Purkinje cell (primary cell): ENCODE measurements at places on chromosomes 5 and 9. TPM values are rescaled to one million over a fixed set of nuclear protein-coding genes. Genes with fewer than 3 reads are reported as not detected.

The AQP3 gene
- polyA plus RNA-seq: 3.4 and 4.7 TPM in 2 replicates

The FOXD4L6 gene
- 0.57 TPM in 1 of 2 replicates, not detected in the other for polyA plus RNA-seq

The TMEM252 gene
- not detected in 2 replicates for polyA plus RNA-seq

The UIMC1 gene
- 2.6 and 11.2 TPM in 2 replicates for polyA plus RNA-seq

The PTPRD gene
- 8.1 and 17.0 TPM in 2 replicates for polyA plus RNA-seq

The SPATA31D4 gene
- not detected in 2 replicates for polyA plus RNA-seq

The CCNJL gene
- polyA plus RNA-seq: 0.36 and 0.77 TPM in 2 replicates

The SREK1 gene
- polyA plus RNA-seq: 37.2 and 43.8 TPM in 2 replicates

The SOX30 gene
- 0.95 TPM in 1 of 2 replicates, not detected in the other for polyA plus RNA-seq

The STPG3 gene
- polyA plus RNA-seq: not detected in 2 replicates

The PCDHGA11 gene
- 1.5 and 2.4 TPM in 2 replicates for polyA plus RNA-seq

The PKD2L2 gene
- 1.3 TPM in 1 of 2 replicates, not detected in the other for polyA plus RNA-seq

The RORB gene
- polyA plus RNA-seq: 3.0 and 4.2 TPM in 2 replicates

The BSPRY gene
- polyA plus RNA-seq: 48.0 and 54.2 TPM in 2 replicates

The REEP2 gene
- 42.0 and 65.2 TPM in 2 replicates for polyA plus RNA-seq

The CTXN3 gene
- polyA plus RNA-seq: not detected in 2 replicates

The ANKRD31 gene
- polyA plus RNA-seq: 0.32 and 0.42 TPM in 2 replicates

The GFM2 gene
- polyA plus RNA-seq: 28.6 and 36.9 TPM in 2 replicates

The ANKRD18A gene
- polyA plus RNA-seq: 1.4 and 3.1 TPM in 2 replicates

The HMCN2 gene
- not detected in 2 replicates for polyA plus RNA-seq

The ANXA1 gene
- 5.1 and 18.8 TPM in 2 replicates for polyA plus RNA-seq

The MED10 gene
- polyA plus RNA-seq: 54.3 and 91.3 TPM in 2 replicates

The TIGD6 gene
- 1.9 and 2.6 TPM in 2 replicates for polyA plus RNA-seq

The BRINP1 gene
- polyA plus RNA-seq: 36.7 and 38.1 TPM in 2 replicates

The KIF4B gene
- 0.10 and 0.85 TPM in 2 replicates for polyA plus RNA-seq

The FRMD3 gene
- polyA plus RNA-seq: 0.35 and 5.1 TPM in 2 replicates

The PCDHGA5 gene
- polyA plus RNA-seq: 2.2 and 2.5 TPM in 2 replicates

The ZNF474 gene
- not detected in 2 replicates for polyA plus RNA-seq

The PCDHAC2 gene
- 22.6 and 36.9 TPM in 2 replicates for polyA plus RNA-seq

The ANKDD1B gene
- polyA plus RNA-seq: 0.60 TPM in 1 of 2 replicates, not detected in the other

The STRBP gene
- 55.2 and 64.9 TPM in 2 replicates for polyA plus RNA-seq

The PCDHA1 gene
- polyA plus RNA-seq: 5.3 and 10.1 TPM in 2 replicates

The GALNT12 gene
- polyA plus RNA-seq: 1.2 TPM in 1 of 2 replicates, not detected in the other
